ENCODE measurements at places on chromosomes 12 and 14.

- no peak for DNase-seq
Measured at GRCh38 chr12:48122065-48122834, 3.1 kb downstream of the PFKM start.

GRCh38 chr14:79502136-79502750, 709.1 kb downstream of the DIO2 start:
- DNase-seq = no peak

DNA sequence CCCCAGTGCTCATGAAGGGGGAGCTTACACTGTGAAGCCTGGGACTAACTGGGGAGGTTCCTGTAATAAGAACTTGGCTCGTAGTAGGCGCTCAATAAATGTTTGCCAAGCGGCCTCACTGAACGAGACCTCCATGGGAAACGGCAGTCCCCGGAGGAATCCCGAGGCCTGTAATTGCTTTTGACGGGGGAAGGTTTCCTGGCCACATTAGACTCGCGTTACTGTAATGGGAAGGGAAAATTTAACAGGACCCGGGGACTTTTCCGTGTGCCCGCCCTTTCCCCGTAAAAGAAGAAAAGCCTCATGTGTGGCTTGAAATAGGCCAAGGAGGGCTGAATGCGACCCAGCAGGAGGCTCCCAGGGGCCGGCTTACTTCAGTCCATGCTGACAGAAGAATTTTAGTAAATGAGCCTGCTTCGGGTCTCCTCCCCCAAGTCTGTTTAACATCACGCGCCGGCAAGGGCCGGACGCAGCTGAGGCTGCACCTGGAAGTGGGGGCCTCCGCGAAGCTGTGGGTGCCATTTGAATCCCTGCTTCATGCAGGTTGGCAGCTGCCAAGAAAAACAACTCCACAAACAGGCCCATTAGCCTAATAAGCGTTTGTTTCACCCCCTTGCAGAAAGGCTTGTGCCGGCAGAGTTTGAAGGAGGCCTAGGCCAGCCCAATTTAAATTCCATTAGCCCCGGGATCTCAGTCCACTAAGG, 39.8 kb upstream of the PWP1 start:
- DNase-seq = no peak

- no peak for DNase-seq
Measured at GRCh38 chr12:121576851-121577391, 3.9 kb downstream of the KDM2B start.

- peak; percentile 7 for DNase-seq
Measured at GRCh38 chr12:89353188-89353822, 1.0 kb upstream of the DUSP6 start.

- DNase-seq = no peak
Measured at GRCh38 chr14:102732924-102733323, 44.3 kb upstream of the TRAF3 start.

DNA sequence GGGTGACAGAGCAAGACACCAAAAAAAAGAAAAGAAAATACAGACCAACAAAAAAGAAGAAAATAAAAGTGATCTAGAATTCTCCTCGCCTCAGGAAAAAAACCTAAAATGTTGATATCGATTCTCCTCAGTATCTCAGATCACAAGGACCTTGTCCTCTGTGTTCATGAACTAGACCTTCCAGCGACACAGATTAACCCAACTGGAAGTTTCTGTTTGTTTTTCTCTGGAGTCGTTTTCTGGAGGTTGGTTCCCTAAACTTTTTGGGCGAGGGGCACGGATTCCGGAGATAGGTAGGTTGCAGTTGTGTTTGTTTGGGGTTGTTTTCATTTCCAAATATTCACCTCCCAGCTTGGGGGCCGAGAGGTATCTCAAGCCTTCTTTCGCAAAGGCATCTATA, 559 bp upstream of the RFC5 start:
- no peak for DNase-seq

GRCh38 chr14:26808407-26808806, 210.6 kb upstream of the NOVA1 start:
- DNase-seq = no peak

DNA sequence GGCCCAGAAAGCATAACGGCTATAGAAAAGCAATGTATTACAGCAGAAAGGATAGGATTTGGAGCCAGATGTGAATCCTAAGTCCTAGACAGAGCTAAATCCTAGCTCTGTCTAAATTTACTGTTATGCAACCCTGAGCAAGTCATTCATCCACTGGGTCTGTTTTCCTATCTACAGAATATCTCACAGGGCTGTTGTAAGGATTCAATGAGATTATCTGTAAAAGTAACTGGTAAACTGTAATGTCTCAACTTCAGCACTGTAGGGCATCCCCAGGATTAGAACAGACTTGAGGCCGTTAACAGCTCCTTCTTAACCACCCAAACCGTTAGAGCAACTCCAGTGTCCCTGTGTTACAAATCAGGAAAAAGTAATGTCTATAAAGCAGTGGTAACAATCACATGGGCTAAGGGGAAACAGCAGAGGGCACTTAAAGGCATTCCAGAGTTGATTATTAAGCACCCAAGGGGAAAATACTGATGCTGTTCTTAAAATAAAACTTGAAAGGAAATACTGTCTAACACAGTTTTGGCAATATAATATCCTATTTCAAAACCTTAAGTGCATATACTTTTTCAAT, 10.1 kb downstream of the GMFB start:
- no peak for DNase-seq

GRCh38 chr14:51441001-51441400, 201.0 kb downstream of the TMX1 start:
- no peak for DNase-seq

GRCh38 chr12:92582893-92583292, 119.9 kb upstream of the PLEKHG7 start:
- DNase-seq = no peak

DNA sequence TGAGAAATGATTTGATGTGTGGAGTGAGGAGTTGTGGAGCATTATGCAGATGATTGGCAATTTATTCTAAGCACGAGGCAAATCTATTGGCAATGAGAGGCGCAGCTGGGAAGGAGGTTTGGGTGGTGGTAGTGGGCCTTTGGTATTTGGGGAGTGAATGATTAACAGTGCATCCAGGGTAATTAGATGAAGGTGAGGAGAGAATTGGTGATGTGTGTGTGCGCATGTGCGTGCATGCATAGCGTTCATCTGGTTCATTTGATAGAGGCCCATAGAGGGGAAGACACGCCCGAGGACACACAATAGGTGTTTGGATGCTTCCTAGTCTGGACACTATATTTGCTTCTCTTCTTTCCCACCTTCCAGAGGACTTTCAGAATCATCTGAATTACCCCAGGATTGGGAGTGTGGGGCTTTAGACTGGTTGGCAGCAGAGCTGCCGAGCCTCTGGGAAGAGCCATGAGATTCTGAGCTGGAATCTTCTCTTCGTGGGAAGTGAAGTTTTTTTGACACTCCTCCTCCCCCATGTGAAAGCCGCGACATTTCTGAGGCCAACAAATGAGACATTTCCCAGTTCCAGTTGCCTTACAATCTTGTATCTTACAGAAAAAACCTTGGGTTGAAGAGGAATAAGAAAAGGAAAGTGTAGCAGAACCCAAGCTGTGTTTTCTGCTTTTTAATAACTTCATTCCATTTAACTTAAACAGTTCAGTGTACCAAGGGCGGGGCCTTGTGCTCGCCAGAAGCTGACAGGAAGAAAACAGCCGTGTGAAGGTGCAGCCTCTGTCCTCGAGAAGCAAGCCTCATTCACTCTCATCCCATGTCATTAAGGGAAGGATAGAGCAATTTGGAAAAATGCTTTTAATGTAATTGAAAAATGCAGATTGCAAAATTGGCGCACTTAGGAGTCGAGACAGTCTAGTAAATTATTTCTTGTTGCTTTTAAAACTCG, 65.2 kb downstream of the SLC25A47 start:
- no peak for DNase-seq

- DNase-seq = no peak
Measured at GRCh38 chr14:58738189-58738836, 100.6 kb downstream of the DACT1 start.

DNA sequence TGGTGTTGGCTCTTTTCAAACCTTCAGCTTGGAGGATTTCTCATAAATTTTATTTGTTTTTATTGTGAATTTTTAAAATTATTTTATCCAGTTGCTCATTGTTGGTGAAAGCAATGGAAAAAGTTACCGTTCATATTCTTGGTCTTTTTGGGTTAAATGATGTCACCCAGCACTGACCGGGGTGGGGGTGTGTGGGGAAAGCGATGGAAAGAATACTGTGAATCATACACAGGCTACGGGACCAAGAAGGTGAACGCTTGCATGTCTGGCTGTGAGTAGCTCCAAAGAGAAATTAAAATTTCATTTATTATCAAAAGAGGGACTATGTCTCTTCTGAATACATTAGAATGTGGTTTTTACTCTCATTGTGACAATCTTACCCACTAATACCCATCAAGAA, 430.1 kb downstream of the AEBP2 start:
- no peak for DNase-seq

GRCh38 chr12:92506891-92507290, 195.9 kb upstream of the PLEKHG7 start:
- DNase-seq = no peak

- no peak for DNase-seq
Measured at GRCh38 chr12:83980398-83980797, 932.2 kb downstream of the SLC6A15 start.

GRCh38 chr12:91065396-91065795, 7.6 kb upstream of the KERA start:
- no peak for DNase-seq

DNA sequence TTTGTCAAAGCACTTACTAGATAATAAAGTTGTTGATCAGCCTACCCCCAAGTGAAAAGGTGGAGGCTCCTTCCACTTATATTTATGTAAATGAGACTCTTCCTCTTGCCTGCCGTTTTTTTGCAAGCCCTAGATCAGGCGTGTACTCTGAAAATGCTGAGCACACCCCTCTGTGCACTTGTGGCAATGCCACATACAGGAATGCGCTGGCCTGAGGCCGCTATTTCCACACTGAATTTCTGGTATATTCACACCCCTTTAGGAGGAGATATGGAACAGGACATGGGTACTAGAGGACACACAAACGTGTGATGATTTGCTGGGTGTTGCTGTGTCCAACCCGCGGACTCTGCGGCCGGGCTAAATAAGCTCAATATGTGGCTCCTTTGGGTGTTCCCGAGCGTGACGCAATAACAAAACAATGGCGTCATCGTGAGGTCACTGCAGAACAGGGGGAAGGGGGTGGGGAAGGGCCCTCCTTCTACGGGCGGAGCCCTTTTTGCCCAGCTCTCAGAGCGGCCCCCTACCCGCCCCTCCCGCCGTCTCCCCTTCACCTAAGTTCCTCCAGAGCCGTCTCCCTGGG, 554 bp upstream of the TSPAN31 start:
- DNase-seq = peak; percentile 48

- DNase-seq = no peak
Measured at GRCh38 chr12:117583677-117584225, 222.3 kb upstream of the NOS1 start.

- DNase-seq = no peak
Measured at GRCh38 chr12:23093488-23093887, 468.5 kb downstream of the ETNK1 start.

DNA sequence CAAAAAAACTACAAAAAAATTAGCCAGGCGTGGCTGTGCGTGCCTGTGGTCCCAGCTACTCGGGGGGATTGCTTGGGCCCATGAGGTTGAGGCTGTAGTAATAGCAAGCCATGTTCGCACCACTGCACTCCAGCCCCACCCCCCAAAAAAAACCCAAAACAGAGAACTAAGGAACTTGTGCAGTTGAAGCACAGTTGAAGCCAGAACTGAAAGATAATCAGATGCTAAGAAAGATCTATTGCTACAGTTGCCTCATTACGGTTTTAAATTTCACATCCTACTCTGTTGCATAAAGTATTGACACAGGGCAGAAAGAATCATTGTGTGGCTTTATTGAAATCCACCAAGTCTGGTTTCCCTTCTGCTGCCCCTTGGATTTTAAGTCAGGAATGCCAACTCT, 3.8 kb downstream of the CS start:
- DNase-seq = no peak

GRCh38 chr14:75426332-75427125, 1.3 kb upstream of the JDP2 start:
- no peak for DNase-seq

GRCh38 chr12:84596266-84596665, 316.3 kb downstream of the SLC6A15 start:
- DNase-seq = no peak

DNA sequence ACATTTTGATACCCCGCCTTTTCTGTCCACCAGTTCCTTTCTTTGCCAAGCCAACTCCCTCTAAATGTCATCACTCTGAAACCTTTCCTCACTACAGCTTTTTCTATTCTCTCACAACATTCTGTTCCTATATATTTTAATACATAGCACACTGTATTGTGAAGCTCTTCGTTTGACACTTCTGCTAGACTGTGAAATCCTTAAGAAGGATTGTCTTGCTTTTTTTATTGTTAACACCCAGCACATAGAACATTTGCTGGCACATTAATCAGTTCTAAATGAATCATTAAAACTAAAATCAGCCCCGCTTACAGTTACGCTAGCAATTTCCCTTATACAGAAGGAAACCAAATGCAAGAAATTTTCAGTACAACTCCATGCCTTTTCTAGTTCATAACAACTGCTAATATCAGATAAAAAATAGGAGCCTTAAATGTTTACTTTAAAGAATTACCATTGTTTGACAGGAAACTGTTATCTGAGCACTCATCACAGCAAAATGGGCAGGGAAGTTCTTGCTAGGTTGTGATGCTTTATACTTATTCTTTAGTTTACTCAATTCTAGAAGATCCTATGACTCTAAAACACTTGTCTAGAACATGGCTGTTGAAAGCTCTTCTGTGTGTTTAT, 93.5 kb downstream of the PPP1R12A start:
- DNase-seq = no peak

GRCh38 chr12:68667291-68667690, 19.5 kb upstream of the NUP107 start:
- DNase-seq = no peak

GRCh38 chr14:91417983-91418386, 365 bp upstream of the CCDC88C start:
- DNase-seq = peak; percentile 39

DNA sequence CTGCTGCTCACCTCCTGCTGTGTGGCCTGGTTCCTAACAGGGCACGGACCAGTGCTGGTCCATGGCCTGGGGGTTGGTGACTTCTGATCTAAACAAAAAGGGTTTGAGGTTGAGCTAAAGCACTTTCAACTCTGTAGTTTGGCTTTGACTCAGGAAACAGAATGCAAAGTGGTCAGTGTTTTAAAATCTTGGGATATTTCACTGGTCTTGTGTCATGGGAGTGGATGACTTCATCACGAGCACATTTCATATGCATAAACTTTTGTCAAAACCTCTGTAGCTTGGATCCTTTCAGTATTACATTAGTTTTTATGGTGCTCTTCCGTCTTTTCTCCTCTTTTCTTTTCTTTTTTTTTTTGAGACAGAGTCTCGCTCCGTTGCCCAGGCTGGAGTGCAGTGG, 25.6 kb downstream of the FAM161B start:
- DNase-seq = no peak

GRCh38 chr12:47721431-47721973, 3.8 kb downstream of the ENDOU start:
- DNase-seq = no peak

DNA sequence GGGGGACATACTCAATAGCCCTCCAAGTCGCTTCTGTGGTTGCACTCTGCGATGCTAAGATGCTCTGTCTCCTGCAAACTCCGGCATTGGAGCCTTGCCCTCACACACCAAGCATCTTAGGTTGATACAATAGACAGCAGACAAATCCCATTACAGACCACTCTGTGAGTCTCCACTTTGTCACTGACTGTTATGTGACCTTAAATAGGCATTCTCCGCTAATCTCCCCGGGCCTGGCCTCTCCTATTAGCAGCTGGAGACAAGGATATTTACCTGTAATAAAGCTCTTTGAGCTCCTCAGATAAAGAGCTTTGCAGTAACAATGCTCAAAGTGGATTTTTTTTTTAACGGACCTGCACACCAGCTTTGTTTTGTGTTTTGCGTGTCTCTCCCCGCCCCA, 479.7 kb upstream of the TBX3 start:
- DNase-seq = no peak
